Fibroblast of skin of left biceps (primary cell): ENCODE measurements at places on chromosomes 1 and 21.

DNA sequence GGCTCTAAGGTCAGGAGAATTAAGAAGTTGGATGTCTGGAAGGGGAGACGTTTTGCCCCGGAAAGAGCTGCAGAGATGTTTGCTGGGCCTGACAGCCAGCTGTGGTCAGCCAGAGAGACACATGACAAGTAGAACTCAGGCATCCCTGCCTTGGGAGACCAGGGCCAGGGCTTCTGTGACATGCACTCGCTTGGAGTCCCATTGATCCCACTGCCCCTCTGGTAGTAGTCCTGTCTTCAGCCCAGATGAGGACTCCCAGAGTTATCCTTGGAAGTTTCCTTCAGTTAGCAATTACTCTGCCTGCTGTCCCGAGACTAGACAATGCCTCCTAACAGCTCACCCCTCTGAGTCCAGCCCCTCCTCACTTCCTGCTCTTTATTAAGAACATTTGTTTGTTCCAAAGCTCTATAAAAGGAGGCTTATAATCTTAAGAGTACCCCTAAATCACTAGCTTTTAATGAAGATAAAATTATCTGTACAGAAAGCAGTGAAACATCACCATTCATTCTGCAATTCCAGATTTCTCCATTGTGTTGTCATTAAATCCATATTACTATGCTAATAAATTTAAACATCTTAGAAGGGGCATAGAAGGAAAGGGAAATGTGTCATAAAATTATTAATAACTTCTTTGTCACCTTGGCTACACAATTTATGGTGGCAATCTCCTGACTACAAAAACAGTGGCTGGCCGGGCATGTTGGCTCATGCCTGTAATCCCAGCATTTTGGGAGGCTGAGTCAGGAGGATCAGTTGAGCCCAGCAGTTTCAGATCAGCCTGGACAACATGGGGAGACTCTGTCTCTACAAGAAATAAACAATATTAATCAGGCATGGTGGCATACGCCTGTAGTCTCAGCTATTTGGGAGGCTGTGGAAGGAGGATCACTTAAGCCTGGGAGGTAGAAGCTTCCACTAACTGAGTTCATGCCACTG is 94.2 kb downstream of the KCNK1 start:
- no peak for DNase-seq

DNA sequence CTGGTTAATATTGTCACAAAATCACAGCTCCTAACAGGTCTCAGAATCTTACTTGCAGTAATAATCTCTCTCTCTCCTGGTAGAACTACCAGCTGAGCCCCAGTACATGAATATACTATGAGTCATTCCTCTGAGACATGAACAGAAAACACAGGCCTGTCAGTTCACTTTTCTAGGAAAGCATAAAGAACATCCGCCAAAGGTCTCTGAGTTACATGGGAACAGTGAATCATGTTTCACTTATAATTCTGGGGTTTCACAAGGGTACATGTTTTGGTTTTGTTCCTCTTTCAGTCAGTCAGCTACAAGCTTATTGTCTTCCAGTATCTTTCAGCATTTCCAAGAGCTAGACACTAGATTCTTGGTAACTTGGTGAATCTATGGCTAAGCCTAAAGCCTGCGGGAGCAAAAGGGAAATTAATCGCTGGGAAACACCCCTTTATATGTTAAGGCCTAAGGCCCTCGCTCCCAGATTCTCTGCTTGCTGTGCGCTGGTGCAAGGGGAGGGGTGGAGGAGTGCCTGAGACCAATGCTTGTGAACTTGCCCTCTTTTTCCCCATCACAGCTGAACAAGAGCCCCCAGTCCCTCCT is 31.7 kb downstream of the IFNGR2 start:
- DNase-seq = peak; percentile 65

GRCh38 chr1:57353654-57354053 is 70.2 kb downstream of the DAB1 start:
- peak; percentile 39 for DNase-seq

GRCh38 chr1:212946872-212947271 is 3.5 kb upstream of the VASH2 start:
- DNase-seq = no peak

GRCh38 chr1:109529881-109530456 is 9.7 kb upstream of the GPR61 start:
- no peak for DNase-seq

DNA sequence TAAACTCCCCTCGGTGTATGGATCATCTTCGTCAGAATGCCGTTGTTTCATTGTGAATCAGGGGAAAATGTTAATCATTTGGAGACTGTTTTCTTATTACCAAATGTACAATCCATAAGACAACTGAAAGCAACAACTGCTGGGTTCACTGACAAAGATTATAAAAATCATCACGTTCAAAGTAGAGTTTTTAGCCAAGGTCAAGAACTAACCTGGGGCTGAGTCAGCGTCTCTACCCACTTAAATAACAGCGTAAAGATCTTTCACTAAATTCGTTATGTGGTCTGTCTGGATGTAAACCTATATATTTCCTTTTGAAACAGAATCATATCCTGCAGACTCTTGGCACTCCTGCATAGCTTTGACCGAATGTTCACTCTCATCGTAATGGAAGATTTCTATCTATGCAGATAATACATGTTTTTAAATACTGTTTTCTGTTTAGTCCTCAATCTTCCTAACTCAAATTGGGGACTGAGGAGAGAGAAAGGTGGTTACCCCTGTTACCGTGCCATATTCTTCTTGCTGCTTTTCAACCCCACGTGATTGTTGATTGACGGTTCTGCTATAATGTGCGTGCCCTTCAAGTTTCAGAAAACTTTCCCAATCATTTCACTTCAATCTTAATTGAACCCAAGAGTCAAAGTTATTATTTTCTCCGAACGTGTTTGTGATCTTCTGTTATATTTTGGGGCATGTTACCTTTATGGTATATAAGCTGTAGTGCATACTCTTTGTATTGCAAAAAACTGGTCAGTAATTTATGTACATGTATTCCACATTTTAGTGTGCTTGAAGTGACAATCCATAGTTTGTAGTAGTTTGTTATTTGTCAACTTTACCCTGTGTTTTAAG is 15.6 kb upstream of the NCMAP start:
- DNase-seq = no peak

GRCh38 chr1:46369542-46370213 is 24.4 kb upstream of the FAAH start:
- DNase-seq = no peak

- no peak for DNase-seq
Measured at GRCh38 chr1:3707298-3707938, 44.8 kb upstream of the CCDC27 start.

DNA sequence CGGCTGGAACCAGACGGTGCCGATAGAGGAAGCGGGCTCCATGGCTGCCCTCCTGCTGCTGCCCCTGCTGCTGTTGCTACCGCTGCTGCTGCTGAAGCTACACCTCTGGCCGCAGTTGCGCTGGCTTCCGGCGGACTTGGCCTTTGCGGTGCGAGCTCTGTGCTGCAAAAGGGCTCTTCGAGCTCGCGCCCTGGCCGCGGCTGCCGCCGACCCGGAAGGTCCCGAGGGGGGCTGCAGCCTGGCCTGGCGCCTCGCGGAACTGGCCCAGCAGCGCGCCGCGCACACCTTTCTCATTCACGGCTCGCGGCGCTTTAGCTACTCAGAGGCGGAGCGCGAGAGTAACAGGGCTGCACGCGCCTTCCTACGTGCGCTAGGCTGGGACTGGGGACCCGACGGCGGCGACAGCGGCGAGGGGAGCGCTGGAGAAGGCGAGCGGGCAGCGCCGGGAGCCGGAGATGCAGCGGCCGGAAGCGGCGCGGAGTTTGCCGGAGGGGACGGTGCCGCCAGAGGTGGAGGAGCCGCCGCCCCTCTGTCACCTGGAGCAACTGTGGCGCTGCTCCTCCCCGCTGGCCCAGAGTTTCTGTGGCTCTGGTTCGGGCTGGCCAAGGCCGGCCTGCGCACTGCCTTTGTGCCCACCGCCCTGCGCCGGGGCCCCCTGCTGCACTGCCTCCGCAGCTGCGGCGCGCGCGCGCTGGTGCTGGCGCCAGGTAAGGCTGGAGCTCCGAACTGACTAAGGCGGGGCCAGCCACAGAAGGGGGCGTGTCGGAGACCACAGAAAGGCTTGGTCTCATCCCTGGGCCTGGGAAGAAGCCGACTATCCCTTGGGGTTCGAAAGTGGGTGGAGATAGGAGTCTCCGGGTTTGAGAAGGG is 486 bp downstream of the SLC27A3 start:
- DNase-seq = no peak

- no peak for DNase-seq
Measured at GRCh38 chr1:210776712-210777111, 357.2 kb downstream of the KCNH1 start.

DNA sequence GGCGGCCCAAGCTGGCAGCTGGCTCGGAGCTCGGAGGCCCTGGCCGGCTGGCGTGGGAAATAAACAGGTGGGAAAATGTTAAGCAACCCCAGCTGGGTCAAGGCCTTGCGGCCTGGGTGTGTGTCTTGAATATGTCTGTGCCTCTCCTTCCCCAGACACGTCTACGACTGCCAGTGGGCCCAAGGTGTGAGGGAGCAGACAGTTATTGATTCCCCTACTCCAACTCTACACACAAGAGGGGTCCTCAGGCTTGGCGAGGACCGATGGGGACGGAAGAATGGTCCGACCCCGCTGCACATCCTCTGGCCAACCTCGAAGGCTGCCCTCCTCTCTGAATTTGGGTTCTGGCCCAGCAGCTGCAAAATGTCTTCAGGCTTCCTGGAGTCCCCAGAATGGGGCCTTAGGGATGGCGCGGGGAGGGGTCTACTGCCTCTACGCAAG is 2.2 kb downstream of the IL22RA1 start:
- no peak for DNase-seq

DNA sequence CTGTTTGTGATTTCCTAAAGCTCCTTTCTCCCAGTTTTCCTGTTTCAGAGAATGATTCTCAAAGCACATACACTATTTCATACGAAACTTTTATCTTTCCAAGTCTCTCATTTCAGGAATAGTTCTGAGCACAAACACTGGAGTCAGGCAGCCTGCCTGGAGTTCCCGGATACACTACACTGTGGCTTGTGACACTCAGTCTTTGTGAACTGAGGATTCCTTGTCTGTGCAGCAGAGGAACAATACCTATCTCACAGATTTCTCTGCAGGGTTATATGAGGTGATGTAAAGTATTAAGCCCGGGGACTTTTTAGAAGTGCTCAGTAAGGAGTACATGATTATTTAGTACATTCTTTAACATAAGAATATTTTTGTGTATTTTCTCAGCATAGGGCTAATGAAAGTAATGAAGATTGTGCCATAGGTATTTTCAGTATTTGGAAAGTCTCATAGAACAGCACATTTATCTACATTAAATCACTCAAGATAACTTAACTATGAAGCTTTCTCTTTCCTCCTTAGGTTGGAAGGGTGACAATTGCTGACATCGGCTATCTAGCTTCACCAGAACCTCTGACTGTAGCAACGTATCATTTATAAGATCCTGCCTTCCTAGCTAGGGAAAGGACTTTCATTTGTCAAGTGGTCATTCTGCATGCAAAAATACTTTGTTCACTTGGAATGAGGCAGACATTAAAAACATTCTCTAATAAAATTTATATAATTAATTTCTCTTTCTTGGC is 12.9 kb downstream of the GBP2 start:
- no peak for DNase-seq

- peak; percentile 4 for DNase-seq
Measured at GRCh38 chr1:173255214-173255813, 48.2 kb upstream of the TNFSF4 start.

DNA sequence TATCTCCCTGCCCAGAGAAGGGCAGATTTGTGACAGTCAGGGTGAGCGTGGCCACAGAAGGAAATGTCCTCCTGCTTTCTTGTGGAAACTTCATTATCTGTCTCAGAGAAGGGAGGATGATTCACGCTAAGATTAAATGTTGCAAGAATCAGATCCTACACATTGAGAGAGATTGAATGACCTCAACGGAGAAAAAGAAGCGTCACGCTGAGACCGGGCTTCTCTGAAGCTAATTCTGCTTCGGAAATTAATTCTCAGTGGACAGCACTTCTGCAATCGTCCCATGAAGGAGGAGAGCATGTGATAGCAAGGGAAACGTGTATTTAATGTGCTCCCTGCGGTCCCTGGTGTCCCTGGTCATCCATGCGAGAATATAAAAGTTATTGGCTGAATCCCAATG is 19.8 kb upstream of the C1orf21 start:
- no peak for DNase-seq

DNA sequence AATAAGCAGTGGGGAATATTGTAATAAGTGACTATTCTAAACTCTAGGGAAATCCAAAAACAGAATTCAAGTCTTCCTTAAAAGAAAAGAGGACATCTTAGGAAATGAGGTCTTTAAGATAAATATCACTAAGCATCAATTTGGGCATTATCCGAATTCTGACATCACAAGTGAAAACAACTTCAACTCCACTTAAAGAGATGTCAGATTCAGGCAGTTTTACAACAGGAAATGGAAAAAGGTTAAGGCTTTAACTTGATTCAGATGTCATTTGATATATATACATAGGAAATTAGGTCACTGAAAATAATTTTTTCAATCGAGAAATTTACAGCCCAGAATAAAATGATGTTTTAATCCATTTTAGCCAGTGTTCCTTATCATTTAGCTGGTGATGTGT is 435.4 kb downstream of the SETD4 start:
- DNase-seq = no peak
